OCI-LY7 (cell line): ENCODE measurements at places on chromosomes 16 and 17. TPM values are rescaled to one million over a fixed set of nuclear protein-coding genes. Genes with fewer than 3 reads are reported as not detected.
A peak's percentile ranks its signal among the peaks of the same experiment; 100 is the strongest.

The KLHL10 gene
- total RNA-seq = not detected in 2 replicates

The SLC2A4 gene
- total RNA-seq = 0.30 and 0.61 TPM in 2 replicates

The GPR139 gene
- not detected in 2 replicates for total RNA-seq

The FOXC2 gene
- total RNA-seq = 0.15 TPM in 1 of 2 replicates, not detected in the other

DNA sequence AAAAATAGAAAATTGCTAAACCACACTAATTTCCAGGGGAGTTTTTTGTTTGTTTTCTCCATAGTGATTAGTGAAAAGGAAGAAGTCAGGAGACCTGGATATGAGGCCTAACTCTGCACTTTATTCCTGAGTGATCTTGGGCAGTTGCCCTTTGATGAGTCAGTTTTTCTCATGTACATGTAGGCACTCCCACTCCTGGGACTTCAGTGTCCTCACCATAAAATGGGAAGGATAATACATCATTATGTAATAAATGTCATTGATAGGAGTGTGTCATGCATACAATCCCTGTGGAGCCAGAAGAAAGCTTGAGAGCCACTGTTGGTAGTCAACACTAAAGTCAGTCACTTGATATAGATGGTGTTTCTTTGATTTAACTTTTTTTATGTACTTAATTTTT lies 32.5 kb downstream of the WIPF2 start:
- no peak for DNase-seq

DNA sequence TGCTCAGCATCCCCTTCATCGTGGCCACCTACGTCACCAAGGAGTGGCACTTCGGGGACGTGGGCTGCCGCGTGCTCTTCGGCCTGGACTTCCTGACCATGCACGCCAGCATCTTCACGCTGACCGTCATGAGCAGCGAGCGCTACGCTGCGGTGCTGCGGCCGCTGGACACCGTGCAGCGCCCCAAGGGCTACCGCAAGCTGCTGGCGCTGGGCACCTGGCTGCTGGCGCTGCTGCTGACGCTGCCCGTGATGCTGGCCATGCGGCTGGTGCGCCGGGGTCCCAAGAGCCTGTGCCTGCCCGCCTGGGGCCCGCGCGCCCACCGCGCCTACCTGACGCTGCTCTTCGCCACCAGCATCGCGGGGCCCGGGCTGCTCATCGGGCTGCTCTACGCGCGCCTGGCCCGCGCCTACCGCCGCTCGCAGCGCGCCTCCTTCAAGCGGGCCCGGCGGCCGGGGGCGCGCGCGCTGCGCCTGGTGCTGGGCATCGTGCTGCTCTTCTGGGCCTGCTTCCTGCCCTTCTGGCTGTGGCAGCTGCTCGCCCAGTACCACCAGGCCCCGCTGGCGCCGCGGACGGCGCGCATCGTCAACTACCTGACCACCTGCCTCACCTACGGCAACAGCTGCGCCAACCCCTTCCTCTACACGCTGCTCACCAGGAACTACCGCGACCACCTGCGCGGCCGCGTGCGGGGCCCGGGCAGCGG lies 3.2 kb downstream of the UTS2R start:
- DNase-seq = no peak

- no peak for DNase-seq
Measured at GRCh38 chr17:36095992-36096391, 6.0 kb upstream of the CCL3 start.

GRCh38 chr16:88596483-88596882 lies 26.3 kb downstream of the ZC3H18 start:
- no peak for DNase-seq

GRCh38 chr17:50708050-50709000 lies 611 bp upstream of the ANKRD40 start:
- peak; percentile 50 for DNase-seq

GRCh38 chr17:13127921-13128602 lies 110.2 kb upstream of the ELAC2 start:
- no peak for DNase-seq

DNA sequence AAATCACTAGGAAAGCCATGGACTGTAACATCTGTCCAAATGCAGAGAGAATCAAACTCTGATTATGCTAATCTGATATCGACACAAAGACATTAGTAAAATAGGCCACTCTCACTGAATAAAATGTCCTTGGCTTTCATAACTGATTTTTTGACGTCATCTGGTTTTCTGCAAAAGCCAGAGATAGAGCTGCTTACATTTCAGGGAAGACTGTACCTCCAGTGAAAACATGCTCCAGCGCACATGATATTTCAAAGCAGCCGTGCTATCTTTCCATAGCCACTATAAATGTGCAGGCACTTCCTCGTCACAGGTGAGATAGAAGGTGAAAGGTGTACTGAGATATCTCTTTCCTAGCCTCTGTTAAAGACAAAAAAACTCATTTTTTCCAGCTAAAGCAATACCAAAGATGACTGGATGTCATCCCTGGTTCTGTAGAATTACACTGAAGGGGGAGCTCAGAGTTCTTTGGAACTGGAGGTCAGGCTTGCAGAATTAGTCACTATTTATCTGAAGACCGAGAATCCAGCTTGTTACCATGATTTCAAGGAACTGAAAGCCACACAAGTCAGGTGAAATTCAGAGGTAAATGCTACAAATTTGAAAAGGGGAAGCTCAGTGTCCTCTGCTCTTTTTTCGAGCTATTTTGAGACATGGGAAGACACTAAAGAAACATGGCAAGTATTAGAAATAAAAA lies 249.5 kb downstream of the CA10 start:
- no peak for DNase-seq

- DNase-seq = no peak
Measured at GRCh38 chr16:74999219-74999608, 390 bp downstream of the ZNRF1 start.

DNA sequence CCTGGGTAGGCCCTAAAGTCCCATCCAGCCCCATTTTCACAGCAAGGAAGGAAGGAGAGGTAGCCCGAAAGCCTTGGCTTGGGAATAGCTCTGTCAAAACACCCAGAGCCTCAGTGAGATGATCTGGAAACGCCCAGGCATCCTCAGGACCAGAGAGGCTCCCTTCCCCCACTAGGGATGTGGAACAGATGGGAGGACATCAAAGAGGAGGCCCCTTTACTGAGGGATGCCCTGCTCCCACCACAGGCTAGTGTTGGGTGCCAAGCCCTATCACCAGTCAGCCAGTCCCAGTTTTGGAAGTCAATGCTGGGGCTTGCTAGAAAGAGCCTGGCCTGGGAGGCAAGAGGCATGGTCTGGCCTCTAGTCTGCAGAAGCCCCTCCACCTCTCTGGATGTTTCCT lies 4.7 kb downstream of the TPPP3 start:
- DNase-seq = no peak

GRCh38 chr16:88400186-88400585 lies 17.4 kb downstream of the ZNF469 start:
- no peak for DNase-seq

DNA sequence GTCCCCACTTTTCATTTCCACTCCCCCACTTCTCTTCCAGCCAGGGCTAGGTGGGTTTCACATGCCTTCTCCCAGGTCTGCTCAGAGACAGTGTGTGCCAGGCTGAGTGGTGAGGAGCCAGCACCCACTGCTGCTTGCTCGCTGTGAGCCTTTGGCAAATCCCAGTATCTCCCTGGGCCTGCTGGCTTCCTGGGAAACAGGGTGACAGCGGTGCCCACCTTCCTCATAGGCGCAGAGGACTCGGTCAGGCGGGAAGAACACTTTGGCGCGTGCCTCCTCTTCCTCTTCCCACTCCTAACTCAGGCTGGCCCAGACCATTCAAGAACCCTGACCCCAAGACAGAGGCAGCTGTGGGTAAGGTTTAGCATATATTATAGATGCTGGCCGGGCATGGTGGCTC lies 456 bp upstream of the PRSS53 start:
- DNase-seq = no peak
